ENCODE measurements at places on chromosomes 2 and 18.

DNA sequence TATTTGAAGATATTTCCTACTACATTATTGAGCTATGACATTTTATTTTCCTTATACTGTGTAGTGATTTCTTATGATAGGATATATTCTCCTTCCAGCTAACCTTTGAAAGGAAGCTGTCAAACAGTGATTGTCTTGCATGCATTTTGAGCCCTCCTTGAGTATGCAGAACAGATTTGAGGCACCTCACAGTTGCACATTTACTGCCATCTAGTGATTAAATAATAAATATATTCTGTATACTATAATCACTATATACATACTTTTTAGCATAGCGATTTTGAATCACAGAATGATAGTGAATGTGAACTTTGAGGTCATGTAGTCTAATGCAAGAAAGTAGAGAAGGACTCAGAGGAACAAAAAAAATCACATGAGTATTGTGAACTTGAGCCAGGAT lies 268.4 kb upstream of the CDH19 start:
- no peak for DNase-seq

GRCh38 chr18:46097801-46098615 lies at the start of gene ATP5F1A:
Gene ATP5F1A (minus strand): TSS chr18:46098296. CDS start chr18:46098231, 65 bp downstream.
- DNase-seq, result peak; percentile 74

GRCh38 chr2:215882689-215883088 lies 130.7 kb downstream of the MREG start:
- DNase-seq, result no peak

GRCh38 chr2:230866756-230867523 lies 2.2 kb downstream of the ITM2C start:
- no peak for DNase-seq

DNA sequence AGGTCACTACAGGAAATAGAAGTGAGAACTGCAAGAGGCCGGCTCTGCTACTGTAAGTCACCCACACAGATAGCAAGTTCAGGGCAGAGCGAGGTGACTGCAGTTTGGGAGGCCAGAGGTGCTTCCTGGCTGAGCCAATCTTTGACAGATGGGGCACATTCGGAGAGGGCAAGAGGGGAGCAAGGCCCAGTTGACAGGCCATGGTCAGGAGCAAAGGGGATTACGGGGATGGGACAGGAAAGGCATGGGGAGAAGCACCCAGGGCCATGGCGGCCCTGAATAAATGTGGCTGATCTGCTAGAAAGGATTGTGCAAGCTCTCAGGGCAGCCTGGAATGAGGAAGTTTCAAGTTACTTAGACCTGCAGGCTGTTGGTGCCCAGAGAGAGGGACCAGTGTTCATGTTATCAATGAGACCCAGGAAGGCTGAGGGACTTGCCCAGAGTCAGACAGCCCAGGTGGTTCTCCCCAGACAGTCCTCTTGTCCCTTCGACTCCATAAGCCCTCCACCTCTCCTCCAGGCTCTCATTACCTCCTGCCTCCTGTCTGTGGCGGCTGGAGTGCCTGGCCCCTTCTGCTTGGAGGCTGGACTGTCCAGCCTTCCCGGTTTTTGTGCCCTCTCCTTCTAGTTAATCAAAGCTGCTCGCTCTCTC lies 123.3 kb downstream of the CTIF start:
- no peak for DNase-seq

Data from GM12892 (cell line).